NCI-H774 (cell line): ENCODE measurements at places on chromosomes 2 and 18.

DNA sequence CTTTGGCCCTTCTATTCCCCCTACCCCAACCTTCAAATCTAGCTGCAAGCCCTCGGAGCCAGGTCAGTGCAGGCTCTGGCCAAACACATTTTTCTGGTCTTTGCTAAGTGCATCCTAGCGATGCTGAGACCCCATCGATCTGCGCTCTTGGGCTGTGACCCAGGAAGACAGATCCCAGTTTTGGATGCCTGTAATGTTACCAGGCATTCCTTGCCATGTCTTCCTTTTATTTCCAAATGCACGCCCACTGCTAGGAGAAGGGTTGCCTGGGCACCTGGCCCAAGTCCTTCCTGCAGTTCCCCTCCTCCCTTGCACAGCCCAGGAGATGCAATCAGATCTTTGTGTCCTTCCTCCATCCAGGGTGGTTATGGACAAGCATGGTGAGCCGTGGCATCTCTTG, 124.6 kb downstream of the TPGS2 start:
- no peak for DNase-seq

- DNase-seq = no peak
Observed at GRCh38 chr2:97858442-97858841, 137.3 kb downstream of the TMEM131 start.

GRCh38 chr2:134527381-134527780, 191.4 kb downstream of the TMEM163 start:
- DNase-seq = no peak

DNA sequence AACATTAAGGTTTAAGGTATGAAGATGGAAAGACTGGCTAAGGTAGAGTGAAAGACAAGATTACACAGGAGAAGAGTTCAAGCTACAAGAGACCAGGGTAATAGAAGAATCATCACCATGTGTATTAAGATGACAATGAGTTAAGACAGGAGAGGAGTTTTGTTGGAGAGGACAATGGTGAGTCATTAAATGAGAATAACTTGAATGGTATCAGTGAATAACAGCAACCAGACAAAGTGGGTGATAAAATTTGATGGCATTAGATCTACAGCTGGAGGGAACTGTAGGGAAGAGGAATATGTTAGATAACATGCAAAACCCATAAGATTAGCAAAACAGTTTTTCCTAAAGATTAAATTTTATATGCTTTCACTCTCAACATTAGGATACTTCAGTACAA, 18.8 kb upstream of the ENOSF1 start:
- no peak for DNase-seq

- DNase-seq = no peak
Observed at GRCh38 chr18:69787825-69788547, 159.7 kb downstream of the CD226 start.

DNA sequence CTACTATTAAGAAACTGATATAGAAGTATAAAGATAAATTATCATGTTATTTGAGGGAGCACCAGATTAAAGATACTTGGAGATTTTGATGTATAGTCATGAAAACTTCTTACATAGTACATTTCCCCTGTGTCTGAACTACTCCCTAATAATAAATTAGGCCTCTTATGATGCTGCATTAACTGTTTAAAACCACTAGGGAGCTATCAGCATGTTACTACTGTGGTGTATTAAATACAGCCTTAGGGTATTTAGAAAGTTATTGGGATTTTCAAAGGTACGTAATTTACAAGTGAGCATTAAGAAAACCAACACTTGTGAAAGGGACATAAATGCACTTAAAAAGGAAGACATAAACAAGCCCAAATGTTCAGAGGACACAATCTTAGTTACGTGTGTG, 714.0 kb downstream of the EPHA4 start:
- no peak for DNase-seq

DNA sequence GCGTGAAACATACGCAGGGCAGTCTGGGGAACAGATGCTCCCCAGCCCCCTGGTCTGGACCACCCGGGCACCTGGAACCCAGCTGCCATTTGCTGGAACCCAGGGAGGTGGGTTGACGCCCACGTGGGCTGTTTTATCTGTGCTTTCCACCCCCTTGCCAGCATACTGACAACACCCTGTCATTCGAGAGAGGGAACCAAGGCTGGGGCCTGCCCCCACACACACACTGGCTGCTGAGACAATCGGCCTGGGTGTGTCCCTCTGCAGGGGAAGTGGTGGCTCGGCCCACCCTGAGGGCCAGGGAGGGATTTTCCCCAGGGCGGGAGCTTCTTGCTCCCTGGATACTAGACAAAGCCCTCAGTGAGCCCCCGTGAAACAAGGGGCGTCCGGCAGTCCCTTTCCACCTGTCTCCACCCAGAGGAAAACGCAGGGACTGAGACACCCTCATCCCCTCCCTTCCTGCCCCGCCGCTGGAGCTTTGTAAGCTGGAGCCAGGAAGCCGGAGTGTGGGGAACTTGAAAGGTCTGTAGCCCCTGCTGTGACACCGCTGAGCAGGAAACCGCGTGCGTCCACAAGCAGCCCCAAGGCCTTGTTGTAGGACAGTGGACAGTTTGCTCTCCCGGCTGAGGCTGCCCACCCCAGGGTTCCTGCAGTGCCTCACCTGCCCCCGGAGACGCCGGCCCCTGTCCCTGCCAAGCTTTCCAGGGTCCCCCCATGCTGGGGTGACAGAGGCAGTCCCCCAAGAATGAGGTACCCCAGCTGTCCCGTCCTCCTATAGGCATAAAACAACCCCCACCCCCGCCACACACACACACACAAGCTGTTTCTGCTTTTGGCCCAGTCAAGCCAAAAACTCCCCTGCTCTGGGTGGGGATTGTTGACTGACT, 14.1 kb upstream of the KLF11 start:
- no peak for DNase-seq

DNA sequence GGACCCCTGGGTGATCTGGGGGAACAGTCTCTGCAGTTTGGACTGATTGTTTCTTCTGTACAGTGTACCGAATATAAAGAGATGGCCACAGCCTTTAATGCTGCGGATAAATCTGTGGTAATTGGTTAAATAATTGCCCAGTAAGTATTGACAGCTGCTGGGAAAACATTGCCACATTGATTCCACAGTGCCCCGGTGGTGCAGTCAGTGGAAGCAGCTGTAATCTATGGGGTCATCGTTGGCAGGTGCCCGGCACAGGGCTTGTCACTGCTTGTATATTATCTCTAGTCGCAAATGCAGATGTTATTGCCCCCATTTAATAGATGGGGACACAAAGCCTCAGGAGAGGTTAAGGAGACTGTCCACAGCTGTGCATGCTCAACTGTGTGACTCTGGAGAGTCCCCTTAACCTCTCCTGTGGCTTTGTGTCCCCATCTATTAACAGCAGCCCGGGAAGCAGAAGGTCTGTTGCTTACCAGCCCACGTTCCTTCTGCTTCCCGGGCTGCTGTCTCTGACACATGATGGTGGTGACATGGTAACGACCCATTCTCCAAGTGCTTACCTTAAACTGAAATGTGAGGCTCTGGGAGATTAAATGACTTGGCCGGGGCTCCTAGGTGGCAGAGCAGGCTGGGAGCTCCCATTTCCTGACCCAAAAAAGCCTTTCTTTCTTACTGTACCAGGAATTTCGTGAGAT, 76.9 kb downstream of the NCK2 start:
- no peak for DNase-seq

- DNase-seq = no peak
Observed at GRCh38 chr2:86017901-86018896, 87.5 kb downstream of the POLR1A start.

DNA sequence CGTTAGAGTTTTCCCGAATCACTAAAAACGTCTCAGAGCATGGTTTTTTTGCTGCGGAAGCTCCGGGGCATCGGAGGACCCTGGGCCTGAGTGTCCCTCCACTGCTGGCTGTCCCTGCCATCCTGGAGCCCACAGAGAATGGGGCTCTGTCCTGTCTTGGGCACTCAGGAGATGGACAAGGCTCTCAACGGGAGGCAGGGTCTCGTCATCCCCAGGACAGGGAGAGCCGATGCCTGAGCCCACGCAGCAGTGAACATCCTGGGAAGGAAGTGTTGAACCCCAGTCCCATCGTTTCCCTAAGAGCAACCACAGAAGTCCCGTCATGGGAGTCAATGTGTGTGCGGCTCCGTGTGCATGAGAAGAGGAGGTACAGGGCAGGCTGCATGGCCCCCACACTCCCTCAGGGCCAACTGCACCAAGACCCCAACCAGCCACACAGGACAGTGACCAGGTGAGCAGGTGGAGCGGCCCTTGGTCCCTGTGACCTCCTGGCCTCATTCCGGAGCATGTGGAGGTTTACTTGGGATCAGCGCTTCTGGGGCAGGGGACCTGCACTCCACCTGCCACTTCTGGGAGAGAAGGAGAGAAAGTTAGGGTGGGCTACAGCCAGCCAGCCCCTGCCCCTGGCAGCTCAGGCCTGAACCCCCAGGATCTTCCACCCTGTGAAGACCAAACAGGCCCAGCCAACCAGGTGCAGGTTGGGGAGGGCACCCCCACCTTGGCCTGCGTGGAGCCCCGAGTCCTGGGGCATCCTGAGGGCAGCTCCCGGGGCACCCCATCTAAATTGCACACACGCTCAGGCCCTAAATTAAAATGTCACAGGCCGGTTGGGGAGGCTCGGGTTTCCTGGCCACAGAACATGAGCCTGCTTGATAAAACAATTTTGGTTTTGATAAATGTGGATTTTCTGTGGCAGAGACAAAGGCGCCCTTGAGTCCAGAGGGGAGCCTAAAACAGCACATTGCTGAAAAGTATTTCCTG, 3.1 kb upstream of the SNED1 start:
- no peak for DNase-seq

DNA sequence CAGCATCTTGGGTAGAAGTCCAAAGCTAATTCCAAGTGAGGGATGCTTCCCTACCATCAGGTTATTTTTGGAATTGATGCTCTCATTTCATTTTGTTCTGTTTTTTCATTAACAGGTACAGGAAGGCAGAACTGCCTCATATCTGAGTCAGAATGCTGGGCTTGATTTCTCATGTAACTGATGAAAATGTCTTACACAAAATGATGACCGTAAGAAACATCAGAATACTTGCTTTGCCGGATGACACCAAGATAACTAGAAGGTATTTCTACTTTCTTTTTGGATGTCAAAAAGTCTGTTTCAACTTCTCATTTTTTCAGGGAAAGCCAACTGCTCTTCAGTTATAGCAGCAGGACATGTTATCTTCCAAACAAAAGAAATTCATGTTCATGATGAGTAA, 62.6 kb downstream of the ETAA1 start:
- DNase-seq = no peak

GRCh38 chr2:86028766-86029381, 76.8 kb downstream of the POLR1A start:
- DNase-seq = no peak

GRCh38 chr2:162118166-162119031, 33.6 kb downstream of the GCG start:
- no peak for DNase-seq

DNA sequence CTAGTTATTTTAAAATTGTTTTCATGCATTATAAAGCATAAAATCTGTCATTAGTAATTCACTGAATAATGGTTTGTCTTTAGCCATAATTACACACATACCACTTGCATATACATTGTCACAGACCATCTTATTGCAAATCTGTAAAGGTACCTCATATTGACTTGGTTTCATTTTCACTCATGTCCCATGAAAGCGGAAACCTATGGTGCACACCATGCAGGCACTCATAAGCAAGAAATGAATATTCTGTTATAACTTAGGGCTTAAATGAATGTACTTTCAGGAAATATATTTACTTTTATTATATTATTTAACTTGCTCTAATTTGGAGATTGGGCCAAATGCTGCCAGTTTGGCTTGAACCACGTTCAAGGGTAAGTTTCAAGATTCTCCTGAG, 29.2 kb upstream of the STK17B start:
- DNase-seq = no peak

DNA sequence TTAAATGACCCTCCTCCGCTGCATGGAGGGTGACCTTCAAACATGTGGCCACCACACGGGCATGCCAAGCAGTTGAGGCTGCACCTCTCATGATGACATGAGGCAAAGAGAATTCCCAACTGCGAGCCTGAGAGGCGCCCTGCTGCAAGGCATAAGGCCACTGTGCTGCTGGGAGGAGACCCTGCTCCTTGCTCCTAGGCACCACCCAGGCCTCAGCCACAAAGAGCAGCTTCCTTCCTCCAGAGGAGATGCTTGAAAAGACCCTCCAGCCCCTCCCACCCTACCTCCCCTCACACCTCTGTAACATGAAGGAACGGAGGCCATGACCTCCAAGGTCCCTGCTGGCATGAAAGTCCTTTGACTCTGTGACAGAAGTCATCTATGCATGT, 11.4 kb downstream of the CHST10 start:
- no peak for DNase-seq

DNA sequence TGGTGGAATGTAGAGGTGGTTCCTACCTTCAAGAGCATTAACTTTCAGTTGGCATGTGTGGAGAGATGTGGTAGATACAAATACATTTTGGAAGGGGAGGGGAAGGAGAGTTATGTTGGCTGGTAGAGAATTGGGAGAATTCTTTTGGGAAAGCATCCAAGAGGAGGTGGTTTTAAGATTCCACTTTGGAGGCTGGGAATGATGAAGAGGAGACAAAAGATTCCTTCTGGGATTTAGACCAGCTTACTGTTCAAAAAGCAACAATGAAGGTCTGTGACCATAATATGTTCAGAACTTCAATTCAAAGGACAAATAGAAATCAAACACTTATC, 120.8 kb upstream of the FOSL2 start:
- DNase-seq = no peak

DNA sequence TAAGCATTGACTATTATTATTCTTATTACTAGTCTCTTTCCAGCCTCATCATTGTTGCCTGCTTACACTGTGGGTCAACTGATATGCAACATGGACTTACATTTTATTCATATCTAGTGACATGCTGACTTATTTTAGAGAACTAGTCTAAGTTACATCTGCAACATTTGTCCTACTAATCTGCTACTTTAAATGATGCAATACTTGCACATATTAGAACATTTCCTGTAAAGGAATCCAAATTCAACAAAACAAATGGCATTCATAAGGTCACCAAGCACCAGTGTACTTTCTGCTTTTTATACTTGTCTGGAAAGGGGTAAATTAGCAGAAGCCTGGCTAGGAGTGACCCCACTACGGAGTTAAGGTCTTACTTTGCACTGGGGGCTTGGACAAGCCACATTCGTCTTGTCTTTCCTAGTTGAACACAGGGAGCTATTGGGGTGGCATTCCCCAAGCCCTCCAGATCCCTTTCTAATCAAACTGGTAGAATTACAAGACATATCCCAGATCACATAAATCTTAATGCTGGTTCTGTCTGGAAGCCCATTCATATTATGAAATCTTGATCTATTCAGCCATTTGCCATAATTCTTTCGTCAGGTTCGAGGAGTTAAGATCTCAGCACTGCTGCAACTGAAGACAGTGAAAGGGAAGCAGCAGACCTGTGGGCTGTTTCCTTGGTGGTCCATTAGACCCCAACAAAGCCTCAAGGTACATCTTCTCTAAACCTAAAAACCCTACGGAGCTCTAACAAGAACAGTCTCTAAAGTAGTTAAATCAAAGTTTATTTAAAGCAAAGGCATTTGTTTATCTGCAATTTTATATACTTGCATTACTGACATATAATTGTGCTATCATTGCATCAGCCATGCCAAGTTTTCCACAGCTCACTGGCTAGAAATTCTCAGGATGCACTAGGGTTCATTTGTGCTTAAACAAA, 49.9 kb upstream of the RTN4 start:
- DNase-seq = no peak
